ENCODE measurements at places on chromosomes 3 and 15.
A peak's percentile ranks its signal among the peaks of the same experiment; 100 is the strongest.

GRCh38 chr15:45180201-45180600 is 7.6 kb downstream of the SHF start:
- DNase-seq: no peak

GRCh38 chr15:96354731-96355567 is 24.4 kb downstream of the NR2F2 start:
- DNase-seq: no peak

DNA sequence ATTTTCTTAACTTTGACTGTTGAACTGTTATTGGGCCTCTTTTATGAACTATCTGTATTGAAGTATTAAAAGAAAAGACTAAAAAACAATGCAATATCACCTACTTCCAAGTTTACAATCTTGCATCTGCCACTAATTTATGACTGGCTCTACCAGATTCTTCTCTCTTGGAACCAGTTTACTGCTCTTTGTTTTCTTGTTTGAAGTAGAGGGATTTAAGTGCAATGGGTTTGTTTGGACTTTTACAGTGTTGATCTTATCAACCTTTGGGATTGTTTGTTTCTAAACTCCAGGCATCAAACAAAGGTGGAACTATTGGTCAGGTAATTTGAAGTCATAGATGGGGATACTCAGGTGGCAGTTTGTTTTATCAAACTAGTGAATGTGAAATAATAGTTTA is 43.0 kb upstream of the MEIS2 start:
- no peak for DNase-seq

DNA sequence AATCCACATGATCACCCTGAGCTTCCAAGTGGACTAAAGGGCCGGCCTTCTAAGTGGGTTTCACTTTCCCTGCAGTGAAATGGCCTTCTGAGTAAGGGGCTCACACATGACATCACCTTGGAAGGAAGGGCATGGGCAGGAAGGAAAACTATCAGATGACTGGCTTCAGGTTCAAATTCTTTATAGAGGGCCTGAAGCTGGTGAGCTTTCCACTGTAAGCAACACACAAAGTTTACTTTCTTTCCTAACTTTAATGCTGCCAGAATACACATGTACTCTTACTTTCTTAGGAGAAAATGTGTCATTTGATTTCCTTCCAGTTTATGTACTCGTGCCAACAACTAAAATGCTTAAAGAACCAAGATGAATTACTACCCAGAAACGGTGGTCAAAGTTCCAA is 475.6 kb downstream of the FOXP1 start:
- no peak for DNase-seq

GRCh38 chr15:37873336-37873735 is 61.1 kb upstream of the TMCO5A start:
- DNase-seq: no peak

DNA sequence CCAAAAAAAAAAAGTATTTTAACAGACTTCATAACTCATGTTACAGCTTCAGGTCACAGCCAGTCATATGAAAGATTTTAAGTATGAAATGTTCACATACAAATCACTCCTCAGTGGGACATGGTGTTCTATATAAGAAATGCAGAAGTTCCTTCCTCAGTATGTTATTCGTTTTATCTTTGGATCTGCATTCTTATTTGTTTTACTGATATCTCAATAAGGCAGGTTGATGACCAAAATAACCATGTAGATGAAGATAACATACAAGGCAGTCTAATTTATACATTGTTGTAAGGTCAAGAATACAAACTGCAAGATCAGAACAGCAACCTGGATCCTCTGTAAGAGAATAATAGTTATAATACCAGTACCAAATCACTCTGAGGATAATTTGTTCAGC is 75.6 kb downstream of the CHAC1 start:
- DNase-seq: no peak

DNA sequence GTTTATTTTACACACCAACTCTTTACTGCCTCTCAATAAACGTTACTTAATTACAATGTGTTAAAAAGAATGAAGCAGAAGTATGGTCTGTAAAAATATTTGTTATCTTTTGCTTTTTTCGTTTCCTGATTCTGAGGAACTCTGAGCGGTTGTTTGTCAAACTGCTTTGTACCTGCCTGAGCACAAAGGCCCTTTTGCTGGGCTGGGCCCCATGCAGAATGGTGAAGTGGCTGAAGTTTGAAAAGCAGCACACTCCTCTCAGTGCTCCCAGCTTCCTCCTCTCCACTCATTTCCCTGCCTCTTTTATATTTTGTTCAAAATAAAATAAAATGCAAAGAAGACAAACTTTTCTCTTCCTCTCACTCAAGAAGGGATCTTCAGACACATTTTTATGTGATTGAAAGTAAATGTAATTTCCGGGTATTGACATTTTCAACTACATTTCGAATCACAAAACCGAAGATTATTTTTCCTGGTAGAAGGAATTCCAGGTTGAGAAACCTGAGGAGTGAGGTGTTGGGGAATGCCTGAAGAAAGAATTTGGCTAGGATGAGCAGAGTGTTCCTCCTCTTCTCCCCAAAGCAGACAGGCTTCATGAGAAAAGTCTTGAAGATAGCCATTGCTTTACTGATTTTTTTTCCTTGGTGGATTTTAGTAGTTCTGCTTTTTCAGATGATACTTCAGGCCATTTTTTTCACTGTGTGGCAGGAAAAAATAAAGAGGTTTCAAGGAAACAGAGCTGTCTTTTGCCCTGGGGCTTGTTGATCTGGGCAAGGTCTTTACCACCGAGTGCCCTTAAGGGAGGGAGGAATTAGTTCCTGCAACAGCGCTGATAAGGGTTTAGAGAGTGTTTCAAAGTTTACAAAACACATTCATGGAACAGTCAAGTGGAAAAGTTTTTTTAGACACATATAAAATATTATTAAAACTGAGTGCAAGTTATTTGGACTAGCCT is 229.8 kb downstream of the NFKBIZ start:
- no peak for DNase-seq

DNA sequence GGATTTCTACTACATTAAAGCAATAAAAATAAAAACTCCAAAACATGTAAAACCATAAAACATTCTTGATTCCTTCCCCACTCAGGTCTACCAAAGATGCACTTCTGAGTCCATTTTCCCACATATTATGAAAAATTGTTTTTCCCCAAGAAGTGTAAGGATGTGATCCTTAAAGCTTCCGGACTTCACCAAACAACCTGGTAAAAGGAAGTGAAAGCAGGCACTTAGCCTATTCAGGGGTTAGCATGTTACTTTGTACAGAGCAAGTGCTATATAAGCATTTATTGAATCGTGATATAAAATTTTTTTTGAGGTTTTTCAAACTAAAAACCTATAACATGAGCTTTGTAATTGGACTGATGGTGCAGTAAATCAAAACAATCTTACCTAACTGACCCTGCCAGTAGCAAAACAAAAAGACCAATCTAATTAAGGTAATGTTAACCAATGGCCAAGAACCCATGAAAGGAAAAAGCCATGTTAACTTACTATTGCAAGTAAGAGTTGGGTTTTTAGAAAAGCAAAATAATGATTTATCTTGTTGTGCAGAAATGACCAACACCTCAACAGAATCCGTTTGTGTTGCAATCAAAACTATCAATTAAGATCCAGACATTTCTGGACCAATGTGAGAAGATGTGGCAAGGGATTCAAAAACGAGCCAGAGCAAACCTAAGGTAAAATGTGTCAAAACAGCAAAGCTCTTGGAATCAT is 1.8 kb downstream of the SETD2 start:
- DNase-seq: no peak

DNA sequence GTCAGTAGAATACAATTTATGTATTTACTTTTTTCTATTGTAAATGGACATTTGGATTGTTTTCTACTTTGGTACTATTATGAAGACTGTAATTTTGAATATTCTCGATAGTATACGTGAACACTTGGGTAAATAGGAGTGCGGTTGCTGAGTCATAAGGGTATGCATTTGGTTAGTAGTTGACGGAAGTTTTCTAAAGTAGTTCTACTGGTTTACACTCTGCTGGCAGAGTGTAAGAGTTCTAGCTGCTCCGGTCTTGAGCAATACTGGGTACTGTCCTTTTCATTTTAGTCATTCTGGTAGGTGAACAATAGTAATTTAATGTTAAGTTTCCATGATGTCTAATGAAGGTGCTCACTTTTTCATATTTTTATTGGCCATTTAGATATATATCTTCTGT is 70.0 kb downstream of the MEF2A start:
- no peak for DNase-seq

DNA sequence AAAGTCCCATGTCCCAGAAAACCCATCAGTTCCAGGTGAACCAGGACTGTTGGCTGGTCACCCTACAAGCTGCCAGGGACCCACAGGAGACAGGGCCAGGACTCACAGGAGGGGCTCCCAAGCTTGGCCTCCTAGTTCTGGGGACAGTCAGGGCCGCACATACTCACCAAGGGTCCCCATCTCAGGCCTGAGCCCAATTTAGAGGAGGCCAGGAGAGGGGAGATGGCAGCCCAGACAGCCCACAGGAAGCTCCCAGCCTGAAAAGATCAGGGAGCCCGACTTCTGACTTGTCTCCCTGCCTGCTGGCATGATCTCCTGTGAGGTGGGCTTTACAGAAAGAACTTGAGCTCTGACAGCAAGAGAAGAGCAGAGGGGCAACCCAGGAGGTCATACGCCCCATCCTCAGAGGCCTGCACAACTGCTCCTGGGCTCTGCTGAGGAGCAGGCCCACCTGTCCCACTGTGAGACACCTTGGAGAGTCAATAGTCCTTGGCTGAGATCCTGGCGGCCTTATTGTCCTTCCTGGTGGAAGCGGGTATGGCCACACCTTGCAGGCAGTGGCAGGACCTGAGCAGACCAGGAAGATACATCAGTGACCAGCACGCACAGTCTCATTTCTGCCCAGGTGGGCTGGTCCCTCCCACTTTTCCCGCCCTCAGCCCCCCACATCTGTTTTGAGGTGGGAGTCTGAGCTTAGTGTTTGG is 2.5 kb upstream of the ISLR start:
- no peak for DNase-seq

GRCh38 chr3:81823882-81824395 is 62.5 kb upstream of the GBE1 start:
- DNase-seq: no peak

- DNase-seq: peak; percentile 21
Observed at GRCh38 chr15:98896802-98897732, 110.5 kb downstream of the PGPEP1L start.

GRCh38 chr3:87733671-87734367 is 325.0 kb downstream of the CGGBP1 start:
- no peak for DNase-seq

DNA sequence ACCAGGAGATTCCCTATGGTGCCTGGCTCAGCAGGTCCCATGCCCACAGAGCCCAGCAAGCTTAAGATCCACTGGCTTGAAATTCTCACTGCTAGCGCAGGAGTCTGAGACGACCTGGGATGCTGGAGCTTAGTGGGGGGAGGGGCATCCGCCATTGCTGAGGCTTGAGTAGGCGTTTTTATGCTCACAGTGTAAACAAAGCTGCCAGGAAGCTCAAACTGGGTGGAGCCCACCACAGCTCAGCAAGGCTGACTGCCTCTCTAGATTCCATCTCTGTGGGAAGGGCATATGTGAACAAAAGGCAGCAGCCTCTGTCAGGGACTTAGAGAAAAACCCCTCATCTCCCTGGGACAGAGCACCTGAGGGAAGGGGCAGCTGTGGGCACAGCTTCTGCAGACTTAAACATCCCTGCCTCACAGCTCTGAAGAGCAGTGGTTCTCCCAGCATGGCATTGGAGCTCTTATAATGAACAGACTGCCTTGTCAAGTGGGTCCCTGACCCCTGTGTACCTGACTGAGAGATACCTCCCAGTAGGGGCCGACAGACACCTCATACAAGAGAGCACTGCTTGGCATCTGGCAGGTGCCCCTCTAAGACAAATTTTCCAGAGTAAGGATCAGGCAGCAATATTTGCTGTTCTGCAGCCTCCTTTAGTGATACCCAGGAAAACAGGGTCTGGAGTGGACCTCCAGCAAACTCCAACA is 231.5 kb upstream of the SETMAR start:
- no peak for DNase-seq

DNA sequence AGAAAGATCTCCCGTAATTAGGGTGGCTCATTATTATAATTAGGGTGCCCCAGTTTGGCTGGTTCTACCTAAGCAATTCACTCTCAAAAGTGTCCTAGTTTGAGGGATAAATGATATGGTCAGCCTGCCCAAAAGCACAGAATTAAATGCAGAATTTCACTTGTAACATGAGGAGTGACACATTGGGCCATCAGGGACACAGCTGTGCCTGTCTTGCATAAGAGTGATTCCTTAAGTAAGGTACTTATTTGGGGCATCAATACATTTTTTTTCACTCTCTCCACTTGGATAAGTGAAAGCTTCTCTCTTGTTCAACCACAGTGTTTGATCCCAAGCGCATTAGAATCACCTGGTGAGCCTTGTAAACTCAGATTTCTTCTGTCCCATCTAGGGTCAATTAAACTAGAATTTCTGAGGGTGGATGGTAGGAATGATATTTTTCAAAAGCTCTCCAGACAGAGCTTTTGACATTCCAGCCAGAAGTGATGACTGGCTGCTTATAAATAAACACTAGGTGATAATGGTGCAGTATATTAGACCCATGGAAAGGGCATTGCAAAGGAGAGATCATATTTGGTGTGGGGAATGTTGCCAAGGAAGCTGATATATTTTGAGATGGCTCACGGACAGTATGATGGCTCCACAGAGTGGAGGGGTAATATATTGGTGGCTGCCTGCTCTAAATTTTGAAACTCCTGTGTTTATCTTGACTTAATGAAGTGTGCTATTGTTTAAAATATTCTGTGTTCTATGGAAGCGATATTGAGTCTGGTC is 458.1 kb upstream of the RASGRP1 start:
- no peak for DNase-seq

- no peak for DNase-seq
Observed at GRCh38 chr3:193270451-193270850, 29.4 kb downstream of the PLAAT1 start.

GRCh38 chr3:186200726-186201125 is 91.8 kb upstream of the ETV5 start:
- DNase-seq: no peak

- DNase-seq: no peak
Observed at GRCh38 chr3:182843478-182843877, 50.2 kb downstream of the ATP11B start.

GRCh38 chr15:74196175-74196574 is 6.4 kb downstream of the STRA6 start:
- DNase-seq: no peak

- DNase-seq: no peak
Observed at GRCh38 chr3:83193526-83193925, 1432.1 kb upstream of the GBE1 start.

GRCh38 chr3:34035775-34036174 is 237.3 kb downstream of the PDCD6IP start:
- no peak for DNase-seq

DNA sequence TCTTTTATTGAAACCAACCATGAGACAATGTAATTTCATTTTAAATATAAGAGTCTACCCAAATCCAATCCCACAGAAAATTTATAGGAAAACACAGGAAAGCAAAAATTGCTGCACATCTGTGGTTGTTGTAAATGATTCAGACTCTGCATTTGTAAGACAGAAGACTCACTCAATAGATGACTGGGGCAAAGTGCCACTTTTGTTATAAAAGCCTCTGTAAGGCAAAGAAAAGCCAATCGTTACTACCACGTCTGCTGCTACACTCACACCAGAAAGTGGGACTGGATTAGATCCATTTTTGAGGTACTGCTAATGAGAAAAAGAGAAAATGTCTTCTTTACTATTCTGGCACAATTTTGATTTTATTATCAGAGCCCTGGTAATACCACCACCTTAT is 74.9 kb downstream of the SEMA6D start:
- DNase-seq: no peak

- peak; percentile 92 for DNase-seq
Observed at GRCh38 chr15:101489599-101490407, at the start of gene PCSK6. PCSK6 (minus strand) TSS chr15:101489707; CDS start chr15:101489670, 37 bp downstream.

GRCh38 chr15:77591968-77592613 is 40.6 kb downstream of the LINGO1 start:
- DNase-seq: no peak

Data from HEK293T (cell line).